ENCODE measurements at places on chromosomes 1 and 21.

DNA sequence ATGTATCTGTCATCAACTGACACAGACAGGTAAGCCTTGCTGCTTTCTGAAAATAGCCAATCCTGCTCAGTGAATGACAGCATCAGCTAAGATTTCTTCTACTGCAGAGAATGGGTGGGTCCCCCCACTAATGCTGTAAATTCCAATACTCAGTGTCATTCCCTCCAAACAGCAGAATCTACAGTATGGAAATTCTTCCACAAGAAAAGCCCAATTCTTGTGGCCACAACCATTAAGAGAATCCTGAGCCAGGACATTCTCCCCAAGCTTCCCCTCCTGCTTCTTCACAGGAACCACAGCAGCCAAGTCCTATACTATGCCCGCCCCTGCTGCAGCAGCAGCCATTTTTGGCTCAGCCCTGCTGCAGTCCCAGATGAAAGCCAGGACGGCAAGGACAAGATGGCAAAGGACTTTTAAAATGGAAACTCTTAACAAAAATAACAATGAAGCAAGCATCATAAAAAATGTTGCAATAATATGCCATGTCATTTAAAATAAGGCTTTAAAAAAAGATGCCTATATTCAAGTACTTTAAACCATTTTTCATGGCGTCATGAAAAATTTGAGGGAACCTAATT lies 26.8 kb downstream of the EIF4G3 start:
- no peak for DNase-seq

DNA sequence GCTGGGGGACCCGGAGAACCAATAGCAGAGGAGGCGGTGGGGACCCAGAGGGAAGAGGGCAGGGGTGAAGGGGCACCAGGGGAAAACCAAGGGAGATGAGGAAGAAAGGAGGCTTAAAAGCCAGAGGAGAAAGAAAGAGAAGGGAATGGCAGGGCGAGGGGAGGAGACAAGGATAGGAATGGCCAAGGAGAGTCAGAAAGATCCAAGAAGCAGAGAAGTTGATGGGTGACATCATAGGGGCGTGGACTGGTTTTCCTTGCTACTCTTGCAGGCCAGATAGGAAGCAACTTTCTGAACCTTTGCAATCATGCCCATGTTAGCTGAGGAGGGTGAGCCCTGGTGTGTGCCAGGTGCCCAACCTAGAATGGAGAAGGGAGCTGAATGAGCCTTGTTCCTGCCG lies 5.4 kb downstream of the NPR1 start:
- no peak for DNase-seq

GRCh38 chr1:193662030-193662429 lies 475.6 kb upstream of the B3GALT2 start:
- no peak for DNase-seq

DNA sequence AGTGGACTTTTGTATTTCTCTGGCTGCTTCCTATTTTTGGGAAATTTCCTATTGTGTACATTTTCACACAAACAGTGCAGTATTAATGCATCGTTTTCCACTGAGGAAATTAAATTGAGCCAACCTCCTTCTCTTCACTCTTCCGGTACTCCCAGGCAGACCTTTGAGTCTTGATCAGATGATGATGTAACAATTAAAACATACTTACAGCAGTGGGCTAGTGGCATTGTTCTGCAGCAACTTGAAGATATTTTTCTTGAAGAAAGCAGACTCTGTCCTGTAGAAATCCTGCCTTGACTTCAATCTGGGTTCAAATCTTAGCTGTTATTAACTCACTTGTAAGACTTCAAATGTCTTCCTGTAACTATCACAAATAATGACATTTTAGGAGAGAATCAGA lies 19.0 kb upstream of the TMEM200B start:
- DNase-seq, result no peak

DNA sequence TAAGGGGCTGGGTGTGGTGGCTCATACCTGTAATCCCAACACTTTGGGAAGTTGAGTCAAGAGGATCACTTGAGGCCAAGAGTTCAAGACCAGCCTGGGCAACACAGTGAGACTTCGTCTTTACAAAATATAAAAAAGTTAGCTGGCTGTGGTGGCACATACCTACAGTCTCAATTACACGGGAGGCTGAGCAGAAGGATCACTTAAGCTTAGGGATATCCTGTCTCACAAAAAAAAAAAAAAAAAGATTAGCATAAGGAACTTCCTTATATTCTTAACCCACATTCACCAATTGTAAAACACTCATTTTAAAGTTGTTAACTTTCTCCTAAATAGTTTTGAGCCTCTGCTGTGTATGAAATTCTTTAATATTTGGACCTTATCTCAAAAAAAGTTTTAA lies 53.1 kb downstream of the ABCD3 start:
- DNase-seq, result no peak

GRCh38 chr21:34520764-34521508 lies 8.9 kb upstream of the KCNE1 start:
- no peak for DNase-seq

DNA sequence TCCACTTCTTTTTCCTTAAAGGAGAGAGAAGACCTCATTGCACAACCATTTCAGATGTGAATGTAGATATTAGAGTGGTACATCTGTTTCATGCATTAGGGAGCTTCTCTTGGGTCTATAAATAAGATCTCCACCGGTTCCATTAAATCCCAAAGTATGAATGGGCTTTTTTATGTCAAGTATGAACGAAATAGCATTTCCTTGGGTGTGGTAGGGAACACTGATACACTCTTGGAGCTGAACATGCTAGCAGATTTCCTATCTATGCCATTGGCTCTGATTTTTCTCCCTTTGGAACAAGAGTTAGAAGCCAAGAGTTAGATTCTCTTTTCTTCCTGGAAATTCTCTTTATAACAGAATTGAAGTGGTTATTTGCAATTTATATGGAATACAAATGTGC lies 245.6 kb upstream of the ADAMTS5 start:
- no peak for DNase-seq

GRCh38 chr1:228978484-228979324 lies 243.4 kb downstream of the RHOU start:
- no peak for DNase-seq

DNA sequence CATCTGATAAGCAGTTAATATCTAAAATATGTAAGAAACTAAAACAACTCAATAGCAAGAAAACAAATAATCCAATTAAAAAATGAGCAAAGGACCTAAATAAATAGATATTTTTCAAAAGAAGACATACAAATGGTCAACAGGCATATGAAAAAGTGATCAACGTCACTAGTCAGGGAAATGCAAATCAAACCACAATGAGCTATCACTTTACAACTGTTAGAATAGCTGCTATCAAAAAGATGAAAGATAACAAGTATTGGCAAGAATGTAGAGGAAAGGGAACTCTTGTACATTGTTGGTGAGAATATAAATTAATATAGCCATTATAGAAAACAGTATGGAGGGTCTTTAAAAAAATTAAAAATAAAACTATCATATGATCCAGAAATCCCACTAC lies 40.7 kb upstream of the NEK7 start:
- no peak for DNase-seq
